Frontal cortex (tissue), 4 donors: ENCODE measurements at places on chromosomes 7 and 10. TPM values are rescaled to one million over a fixed set of nuclear protein-coding genes. Genes with fewer than 3 reads are reported as not detected.

GRCh38 chr10:83333566-83333965, 805.7 kb upstream of the GHITM start:
- DNase-seq, result no peak

- no peak for DNase-seq
Observed at GRCh38 chr7:3367261-3367660, 66.2 kb downstream of the SDK1 start.

GRCh38 chr7:142754681-142755575, 5.7 kb downstream of the PRSS1 start:
- DNase-seq, result no peak

DNA sequence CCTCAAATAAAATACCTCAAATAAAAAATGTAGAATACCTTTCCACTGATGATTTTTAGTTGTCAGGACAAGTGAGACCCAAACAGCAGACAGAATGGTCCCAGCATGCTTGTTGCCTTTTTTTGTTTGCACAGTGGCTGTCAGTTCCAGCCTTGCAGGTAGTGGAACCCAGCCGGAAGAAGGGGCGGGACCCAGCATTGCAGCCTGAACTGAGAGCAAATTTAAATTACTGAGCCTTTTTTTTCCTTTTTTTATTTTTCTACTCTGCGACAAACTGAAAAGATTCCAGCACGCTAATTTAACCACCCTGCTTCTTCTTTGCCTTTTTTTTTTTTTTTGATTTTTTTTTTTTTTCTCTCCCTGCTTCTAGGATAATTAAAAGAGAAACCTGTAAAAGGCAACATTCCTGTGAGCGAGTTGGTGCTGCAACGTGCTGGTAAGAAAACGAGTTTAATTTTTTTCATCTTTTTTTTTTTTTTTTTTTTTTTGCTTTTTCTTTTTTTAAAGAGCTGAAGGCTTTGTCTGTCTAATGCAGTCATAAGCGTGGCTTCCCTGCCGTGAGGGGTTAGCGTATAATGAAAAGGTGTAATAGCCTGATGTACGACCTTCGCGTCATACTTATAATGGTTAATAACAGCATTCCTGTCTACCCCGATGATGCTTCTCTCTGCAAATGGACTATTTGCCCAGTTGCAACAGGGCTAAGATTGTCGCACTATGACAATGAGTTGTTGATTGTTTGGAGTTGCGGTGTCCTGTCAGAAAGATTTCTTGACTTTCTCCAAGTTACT, 555.3 kb upstream of the CELF2 start:
- no peak for DNase-seq

DNA sequence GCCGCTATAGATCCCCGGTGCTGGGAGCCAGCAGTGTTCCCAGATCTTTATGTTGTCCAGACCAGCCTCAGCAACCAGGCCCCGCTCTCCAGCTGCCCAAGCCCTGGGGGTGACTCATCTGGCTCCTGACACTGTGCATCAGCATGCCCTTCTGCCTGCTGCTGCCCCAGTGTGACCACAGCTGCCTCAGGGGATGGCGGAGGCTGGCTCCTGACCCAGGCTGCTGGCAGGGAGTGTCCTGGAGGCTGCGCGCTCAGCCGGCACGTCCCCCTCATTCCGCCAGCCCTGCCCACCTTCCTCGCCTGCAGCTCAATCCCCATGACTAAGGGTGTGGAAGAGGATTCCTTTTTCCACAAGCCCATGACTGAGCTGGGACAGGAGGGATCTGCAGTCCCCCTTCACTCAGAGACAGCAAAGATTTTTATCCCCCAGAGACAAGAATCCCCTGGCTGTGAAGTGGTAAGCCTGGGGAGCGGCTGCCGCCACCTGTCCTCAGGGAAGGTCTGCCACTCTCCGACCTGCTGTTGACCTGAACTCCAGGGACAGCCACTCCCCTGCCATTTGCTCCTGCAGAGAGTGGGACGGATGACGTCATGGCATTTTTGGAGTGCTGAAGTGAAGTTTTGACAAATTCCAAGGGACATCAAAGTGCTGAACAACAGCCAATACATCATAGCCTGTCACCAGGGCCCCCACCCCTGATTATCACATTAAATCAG, 182.8 kb upstream of the BMPER start:
- no peak for DNase-seq

- no peak for DNase-seq
Observed at GRCh38 chr7:150781103-150781502, 19.1 kb downstream of the TMEM176B start.

GRCh38 chr7:50627824-50628361, 62.7 kb upstream of the DDC start:
- DNase-seq, result no peak

DNA sequence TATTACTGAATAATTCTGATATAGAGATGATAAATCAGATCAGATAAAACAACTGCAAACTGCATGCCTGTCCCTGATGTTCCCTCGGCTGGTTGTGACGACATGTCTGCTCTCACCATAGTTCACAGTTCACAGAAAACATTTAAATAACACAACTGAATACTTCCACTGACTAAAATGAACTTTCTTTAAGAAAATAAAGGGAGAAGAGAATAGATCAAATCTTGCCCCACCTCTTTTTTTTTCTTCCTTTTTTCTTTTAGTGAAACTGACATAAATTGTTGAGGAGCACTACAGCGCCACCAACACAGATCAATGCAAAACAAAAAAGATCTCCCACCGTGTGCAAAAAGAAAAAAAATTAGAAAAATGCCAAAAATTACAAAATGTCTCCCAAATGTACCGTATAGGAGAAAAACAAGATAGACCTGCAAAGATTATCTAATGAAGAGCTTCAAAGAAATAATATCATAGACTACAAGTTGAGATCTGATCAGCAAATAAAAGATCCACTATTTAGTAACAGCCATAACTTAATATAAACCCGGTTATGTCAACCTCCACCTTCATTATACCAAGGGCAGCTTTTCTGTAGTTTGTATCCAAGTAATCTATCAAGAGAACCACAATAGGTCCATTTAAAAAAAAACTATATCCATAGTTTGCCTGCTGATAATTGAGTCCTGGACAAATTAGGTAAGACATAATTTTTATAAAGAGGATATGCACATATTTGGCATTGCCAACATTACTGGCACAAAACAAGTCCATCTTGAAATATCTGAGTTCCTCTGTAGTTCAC, 30.7 kb upstream of the EPC1 start:
- no peak for DNase-seq

DNA sequence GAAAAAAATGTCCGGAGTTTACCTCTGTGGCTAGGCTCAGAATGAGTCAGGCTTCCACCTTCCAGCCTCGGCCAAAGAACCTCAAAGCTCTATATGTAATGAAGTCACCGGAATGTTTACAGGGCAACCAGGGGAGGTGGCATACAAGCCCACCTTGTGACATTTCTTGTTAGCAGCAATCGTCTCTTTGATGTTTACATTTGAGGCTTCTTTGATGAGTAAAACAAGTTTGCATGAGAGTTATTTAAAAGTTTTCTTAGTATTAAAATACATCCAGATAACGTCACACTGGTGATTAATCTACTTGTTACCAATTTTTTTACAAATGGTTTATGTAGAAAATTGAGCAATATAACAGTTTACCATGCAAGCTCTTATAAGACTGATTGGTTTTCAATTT, 133.1 kb upstream of the ADAM12 start:
- DNase-seq, result no peak

- DNase-seq, result no peak
Observed at GRCh38 chr10:61406736-61407135, 46.4 kb downstream of the TMEM26 start.

The PAPOLB gene
- total RNA-seq, result 0.82 TPM

The MTG1 gene
- total RNA-seq, result 21.2 TPM

The KCNH2 gene
- total RNA-seq, result 6.1 TPM

The ASZ1 gene
- total RNA-seq, result not detected

The DENND2A gene
- total RNA-seq, result 25.7 TPM

The GPR141 gene
- total RNA-seq, result not detected
